ENCODE measurements at places on chromosomes 11 and 22.

DNA sequence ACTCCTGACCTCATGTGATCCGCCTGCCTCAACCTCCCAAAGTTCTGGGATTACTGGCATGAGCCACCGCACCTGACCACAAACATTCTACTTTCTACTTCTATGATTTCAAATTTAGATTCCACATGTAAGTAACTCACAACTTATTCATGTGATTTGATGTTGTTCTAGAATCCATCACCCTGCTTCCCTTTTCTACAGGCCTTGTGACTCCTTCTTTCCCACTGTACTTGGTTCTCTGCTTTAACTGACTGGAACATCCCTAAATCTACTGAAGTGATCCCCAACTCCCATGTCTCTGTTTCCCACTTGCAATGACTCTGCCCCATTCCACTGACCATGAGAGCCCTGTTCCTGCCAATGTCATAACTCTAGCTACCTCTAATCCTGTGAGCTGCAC is 25.7 kb upstream of the MRPL17 start:
- no peak for DNase-seq

DNA sequence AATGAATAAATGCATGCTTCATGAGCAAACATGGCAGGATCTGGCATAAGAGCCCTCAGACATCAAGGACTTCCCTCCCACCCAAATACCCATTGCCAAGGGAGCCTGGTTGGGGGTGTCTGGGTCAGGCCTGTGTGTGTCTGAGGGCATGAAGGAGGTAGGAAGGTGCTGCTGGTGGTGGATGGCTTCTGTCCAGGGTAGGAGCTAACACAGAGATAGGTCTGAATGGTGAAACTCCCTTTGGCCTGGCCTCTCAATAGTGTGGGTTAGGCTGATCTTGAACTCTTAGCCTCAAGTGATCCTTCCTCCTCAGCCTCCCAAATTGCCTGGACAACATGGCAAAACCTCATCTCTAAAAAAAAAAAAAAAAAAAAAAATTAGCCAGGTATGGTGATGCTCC is 2.8 kb downstream of the AMPD3 start:
- DNase-seq = no peak

DNA sequence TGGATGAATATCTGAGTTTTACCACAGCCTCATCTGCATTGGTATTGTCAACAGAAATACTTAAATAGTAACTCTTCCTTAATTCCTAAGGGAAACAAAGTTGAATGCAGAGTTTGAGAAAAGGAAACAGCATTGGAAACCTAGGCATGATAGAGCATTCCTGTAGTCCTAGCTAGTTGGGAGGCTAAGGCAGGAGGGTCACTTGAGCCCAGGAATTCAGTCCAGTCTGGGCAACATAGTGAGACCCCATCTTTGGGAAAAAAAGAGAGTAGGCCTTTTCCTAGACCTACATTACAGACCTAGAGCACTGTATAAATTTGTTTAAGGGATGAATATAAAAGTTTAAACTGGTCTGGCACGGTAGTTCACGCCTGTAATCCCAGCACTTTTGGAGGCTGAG is 13.4 kb downstream of the PAFAH1B2 start:
- DNase-seq = no peak

DNA sequence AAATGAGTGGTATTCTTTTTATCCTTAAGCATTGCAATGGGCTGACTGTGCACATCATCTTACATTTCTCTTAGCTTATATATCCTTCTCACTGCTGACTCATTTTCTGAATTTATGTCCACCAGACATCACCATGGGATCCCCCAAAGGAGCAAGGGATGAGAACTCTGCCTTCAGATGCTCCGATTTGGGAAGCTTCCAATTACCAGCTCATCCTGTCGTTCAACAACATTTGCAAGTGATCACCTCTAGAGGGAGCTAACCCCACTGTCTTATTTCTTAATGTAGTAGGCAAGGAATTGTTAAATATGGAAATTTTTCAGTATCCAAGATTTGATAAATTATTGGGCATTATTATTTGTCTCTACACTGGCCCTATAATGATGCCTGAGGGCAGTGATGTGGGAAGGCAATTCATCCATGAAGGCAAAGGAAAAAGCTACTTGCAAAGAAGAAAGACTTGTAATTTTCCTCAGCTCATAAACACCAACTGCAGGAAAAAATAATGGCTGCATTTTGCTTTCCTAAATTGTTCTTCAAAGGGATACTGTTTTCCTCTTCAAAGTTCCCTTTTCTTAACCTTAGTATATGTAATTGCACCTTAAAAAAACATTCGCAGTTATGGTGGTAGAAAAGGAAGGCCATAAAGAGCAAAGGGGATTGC is 102.4 kb upstream of the FSHB start:
- peak; percentile 74 for DNase-seq

DNA sequence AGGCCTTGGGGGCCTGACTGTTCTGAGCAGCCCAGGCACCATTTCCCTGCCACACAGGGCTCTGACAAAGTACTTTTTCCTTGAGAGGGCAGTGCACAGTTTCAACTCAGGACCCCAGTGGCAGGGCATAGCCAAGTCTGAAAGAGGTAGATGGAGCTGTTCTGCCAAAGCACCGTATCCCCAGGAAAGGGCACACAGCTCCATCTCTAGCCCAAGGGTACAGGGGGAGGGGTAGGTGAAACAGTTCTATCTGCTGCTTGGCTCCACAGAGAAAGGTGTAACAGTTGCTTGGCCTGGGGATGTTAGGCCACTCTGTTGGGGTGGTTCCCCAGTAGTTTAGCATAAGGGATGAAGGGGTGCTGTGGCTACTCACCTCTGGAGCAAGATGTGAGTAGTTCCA is 47.8 kb downstream of the GDPD4 start:
- no peak for DNase-seq

DNA sequence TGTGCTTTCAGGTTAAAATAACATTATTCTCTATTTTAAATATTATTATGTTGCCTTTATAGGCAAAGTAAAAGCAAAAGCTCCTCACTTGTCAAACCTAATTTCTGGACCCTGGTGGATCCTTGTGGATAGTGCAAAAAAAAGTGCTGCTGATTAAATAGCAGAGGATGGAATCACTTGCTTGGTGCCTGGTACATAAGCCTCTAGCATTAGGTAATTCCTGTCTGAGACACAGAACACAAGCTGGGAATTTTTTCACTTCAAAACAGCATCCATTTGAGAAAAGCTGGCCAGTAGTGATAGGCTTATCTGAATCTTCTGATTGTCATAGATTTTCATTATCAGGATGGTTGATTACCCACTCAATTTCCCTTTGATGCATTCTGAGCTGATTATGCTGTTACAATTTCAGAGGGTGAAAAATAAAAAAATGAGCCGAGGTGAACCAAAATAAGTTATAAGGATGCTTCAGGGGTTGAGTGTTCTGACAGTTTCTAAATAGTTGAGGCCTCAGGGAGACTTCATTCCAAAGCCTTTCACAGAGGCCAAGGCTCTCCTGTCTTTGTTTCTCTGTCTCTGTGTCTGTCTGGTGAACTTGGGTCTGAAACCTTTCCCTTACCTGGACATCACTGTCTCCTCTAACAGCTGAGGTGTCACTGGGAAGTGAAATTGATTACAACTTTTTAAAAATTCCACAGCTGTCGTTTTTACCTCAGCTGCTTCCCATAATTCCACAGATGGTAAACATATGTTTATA is 242.9 kb downstream of the NELL1 start:
- DNase-seq = no peak

DNA sequence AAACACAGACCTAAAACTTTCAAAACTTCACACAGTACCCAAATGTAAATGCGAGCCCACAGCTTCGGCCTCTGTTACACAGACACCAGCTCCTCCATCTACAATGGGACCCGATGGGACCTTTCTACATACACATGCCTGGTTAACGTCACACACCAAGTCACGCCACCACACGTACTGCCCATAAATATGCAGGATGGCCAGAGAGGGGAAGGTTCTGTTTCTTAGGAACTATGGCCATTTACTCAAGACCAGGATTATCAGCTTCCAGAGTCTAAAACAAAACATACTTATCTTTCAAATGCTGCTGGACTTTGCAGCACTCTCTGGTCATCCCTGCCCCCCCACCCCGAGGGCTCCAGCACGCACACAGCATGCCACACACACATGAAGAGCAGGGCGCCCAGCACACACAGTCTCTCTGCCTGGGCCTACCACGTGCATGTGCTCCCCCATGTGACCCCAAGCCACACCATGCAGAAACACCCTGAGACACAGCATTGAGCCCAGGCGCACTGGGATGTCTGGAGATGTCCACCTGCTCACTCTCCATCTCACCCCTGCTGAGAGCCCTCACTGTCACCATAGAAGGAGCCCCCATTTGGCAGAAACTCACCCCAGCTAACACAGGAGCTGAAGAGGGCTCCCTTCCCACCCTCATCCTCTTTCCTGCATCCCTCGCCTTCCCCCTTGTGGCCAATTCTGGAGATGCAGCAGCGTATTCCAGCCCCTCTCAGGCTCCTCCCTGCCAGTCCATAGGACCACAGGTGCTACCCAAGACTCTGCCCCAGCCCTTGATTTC is 61.8 kb downstream of the SLC22A12 start:
- peak; percentile 91 for DNase-seq

DNA sequence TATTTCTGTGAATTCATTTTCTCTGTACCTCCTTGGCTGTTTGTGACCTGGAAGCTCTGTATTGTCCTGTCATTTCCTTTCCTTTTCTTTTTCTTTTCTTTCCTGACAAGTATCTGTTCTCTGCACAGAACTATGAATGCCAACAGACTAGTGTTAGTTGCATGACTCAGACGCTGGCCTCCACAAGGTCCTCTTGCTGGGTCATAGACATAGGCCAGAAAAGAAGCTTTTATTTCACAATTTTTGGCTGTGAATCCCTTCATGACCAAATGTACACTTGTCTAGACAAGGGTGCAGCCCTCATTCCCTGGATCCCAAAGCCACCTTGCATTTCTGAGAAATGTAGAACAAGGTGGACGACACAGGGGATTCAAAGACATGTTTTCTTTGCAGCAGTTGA is 104.1 kb upstream of the MTNR1B start:
- peak; percentile 70 for DNase-seq

GRCh38 chr11:1348796-1349326 is 39.4 kb upstream of the TOLLIP start:
- DNase-seq = no peak

DNA sequence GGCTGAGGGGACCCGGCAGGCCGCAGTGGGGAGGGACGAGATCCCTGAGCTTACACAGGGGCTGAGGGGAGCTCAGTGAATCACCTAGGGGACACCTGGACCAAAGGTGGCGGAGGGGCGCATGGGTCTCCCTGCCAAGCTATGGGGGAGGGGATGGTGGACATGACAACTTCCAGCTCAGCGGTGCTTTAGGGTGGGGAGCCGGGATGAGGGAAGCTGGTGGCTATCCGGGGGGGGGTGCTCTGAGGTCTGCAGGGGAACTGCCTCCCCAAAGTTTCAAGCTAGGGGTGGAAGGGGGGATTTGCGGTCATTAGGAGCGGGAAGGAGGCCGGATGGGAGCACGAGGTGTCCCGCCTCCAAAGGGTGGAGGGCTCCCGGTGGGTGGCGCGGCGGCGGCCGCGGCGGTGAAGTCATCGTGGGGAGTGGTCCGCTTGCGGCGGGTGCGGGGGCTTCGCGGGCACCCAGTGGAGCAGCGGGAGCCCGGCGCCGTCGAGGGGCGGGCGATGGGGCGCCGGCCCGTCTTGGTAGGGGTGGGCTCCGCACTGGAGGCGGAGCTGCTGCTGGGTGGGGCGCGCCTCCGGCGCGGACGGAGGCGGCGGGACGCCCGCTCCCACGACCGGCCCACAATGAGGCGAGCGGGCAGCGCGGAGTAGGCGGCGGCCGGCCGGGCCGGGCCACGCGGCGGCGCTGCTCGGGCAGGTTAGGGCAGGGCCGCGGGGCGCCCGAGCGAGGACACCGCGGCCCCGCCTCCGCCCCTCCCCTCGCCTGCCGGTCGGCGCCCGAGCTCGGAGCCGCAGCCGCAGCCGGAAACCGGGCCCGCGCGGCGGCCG is at the start of gene MICALL1:
TSS of gene MICALL1 (plus strand) at position 764 of the 830 bp plus-strand sequence. CDS start 126 bp downstream, outside the sequence.
- peak; percentile 89 for DNase-seq

DNA sequence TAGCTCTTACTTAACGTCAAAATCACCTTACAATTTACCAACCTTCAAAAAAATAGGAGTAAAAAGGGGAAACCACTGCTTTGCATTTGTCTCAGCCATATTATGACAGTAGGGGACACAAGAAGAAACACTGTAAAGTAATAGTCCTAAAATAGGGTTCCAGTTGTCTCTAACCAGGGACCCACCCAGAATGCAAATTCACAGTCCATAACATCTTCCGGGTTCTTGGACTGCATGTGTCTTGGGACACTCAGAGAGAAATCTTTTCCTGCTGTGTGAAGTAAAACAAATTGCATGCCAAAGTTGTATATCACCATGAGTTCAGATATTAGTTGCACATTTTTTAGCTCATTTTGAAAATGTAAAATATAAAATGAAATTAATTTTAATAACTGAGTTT is 69.8 kb upstream of the PGR start:
- no peak for DNase-seq

- no peak for DNase-seq
Observed at GRCh38 chr11:34305193-34305592, 52.6 kb downstream of the ABTB2 start.

DNA sequence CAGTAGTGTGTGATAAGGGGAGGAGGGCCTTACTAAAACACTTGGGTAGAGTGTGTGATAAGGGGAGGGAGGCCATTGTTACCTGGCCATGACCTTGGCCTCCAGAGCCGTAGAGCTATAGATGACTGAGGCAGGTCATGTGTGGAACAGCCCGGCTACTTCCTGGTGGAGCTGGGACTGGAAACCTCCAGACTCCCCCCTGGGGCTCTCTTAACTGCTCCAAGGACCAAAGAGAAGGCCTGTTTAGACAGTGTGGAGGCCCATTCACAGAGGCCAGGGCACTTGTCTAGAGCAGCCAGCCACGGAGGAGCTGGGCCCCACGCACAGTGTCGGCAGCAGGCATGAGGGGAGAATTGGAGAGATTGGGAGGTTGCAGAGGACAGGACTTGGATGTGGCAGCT is 12.5 kb upstream of the MICALL1 start:
- no peak for DNase-seq

- peak; percentile 47 for DNase-seq
Observed at GRCh38 chr11:106821826-106822225, 196.4 kb downstream of the GUCY1A2 start.

DNA sequence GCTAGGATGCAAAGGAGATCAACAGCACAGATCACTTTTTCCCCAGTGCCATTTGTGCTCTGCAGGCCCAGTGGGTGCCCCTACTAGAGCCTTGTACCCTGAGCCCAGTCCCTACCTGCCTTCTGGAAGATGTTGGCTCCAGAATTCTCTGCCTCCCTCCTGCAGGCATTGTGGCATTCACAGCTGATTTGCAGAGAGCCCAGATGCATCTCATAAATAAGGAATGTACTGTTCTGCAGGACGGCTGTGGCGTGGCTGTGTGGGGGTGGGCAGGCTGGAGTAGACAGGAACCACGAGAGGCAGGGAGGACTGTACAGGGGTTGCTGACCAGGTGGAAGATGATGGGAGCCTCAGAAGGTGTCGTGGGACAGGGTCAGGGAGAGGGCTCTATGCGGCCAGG is 11.2 kb upstream of the MIAT start:
- peak; percentile 57 for DNase-seq

DNA sequence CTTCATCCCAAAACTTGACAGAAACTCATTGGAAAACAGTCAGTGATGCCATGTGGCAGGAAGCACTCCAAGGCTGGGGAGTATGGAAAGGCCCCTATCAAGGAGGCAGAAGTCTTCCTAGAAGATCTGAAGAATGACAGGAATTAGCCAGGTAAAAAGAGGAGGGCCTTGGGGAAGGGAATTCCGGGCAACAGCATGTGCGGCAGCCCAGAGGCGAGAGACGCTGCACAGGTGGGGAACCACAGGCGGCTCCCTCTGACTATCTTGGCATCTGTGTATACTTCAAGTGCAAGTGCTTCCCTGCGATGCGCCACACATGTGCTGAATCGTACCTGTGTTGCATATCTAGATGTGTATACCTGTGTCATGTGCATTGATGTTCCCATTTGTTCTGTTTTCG is 12.7 kb downstream of the PDE2A start:
- DNase-seq = no peak

Measured in adipocyte (in vitro differentiated cells).